Cortex of kidney (tissue), 1 donor: ENCODE measurements at places on chromosomes 2 and 18.

GRCh38 chr2:105231232-105231619 lies 10.3 kb upstream of the GPR45 start:
- no peak for DNase-seq

DNA sequence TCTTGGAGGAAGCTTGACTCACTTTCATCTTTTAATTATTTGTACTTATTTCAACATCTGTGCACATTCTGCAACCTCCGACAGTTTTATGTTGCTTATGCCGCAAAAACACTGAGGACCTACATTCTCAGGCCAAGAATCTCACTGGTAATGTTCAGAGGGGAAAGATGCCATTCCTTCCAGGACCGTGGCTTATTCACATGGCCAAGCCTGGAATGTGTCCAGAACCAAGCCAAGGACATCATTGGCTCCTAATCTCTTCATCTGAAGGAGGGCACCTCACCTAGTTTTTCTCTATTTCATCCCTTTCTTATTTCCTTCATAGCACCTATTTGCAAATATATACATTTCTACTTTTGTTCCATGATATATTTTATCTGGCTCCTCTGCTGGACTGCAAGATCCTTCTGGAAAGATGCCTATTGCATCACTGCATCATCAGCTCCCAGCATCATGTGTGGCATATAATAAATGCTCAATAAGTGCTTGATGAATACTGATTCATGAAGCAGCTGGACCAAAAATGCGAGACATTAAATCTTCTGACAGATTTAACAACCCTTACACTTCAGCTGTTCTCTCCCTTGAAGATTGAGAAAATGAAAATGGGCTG lies 377.1 kb downstream of the TNS1 start:
- DNase-seq, result no peak

DNA sequence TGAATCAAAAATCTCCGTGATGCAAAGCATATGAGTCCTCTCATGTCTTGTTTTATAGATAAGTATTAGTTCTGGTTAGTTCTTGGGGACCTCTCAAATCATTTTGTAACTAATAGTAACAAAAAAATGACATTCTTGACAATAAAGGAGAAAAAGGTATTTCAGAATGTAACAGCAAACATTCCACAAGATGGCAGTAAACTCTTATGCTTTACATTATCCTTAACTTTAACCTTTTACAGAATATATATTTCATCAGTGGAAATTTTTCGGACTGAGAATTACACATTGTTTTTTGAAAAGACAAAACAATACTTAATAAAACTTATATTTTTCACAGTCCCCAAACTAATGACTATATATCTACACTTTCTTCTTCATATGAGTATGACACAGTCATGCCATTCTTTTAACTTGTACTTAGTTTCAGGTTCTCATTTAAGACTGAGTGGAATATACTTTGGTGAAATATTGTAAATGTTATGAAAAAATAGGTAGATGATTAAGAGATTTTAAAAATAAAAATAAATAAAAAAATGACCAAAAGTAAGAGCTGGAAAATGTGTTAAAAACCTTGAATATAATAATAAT lies 142.9 kb upstream of the NXPH2 start:
- no peak for DNase-seq

DNA sequence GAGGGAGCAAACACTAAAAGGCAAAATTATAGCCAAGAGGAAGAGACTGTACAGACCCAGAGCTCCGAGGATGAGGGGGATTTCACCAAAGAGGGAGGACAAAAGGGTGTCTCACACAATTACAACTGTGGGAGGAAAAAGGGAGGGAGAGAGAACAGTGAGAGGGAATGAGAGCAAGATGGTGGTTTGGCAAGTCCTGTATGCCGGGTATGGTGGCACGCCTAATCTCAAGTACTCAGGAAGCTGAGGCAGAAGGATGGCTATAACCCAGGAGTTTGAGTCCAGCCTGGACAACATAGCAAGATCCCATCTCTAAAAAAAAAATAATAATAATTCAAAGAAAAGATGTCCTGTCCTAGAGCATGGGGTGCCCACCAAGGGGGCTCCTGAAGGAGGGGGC lies 34.3 kb downstream of the NPC1 start:
- DNase-seq, result no peak

- DNase-seq, result no peak
These were observed 40.5 kb upstream of the SMAD7 start for GRCh38 chr18:48991319-48991660.

- no peak for DNase-seq
These were observed 686.0 kb upstream of the DDX18 start for GRCh38 chr2:117128461-117128860.

DNA sequence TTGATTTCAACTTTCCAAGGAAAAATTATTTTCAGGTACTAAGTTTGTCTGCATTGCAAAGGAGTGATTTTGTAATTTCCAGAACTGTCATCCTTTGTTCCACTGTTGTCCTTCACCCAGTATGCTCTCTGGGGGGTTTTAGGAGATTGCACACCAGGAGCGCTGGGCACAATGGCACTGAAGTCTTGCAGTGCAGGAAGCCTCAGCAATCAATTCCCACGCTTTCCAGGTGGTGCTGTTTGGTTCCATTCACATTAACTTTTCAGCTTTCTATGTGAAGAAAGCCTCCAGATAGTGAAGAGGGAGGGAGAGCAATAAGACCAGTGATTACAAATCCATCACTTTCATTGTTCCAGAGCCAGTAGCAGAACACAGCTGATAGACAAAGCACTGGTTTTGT lies 344.0 kb upstream of the VWC2L start:
- no peak for DNase-seq

GRCh38 chr2:234412726-234413125 lies 84.2 kb downstream of the ARL4C start:
- no peak for DNase-seq

DNA sequence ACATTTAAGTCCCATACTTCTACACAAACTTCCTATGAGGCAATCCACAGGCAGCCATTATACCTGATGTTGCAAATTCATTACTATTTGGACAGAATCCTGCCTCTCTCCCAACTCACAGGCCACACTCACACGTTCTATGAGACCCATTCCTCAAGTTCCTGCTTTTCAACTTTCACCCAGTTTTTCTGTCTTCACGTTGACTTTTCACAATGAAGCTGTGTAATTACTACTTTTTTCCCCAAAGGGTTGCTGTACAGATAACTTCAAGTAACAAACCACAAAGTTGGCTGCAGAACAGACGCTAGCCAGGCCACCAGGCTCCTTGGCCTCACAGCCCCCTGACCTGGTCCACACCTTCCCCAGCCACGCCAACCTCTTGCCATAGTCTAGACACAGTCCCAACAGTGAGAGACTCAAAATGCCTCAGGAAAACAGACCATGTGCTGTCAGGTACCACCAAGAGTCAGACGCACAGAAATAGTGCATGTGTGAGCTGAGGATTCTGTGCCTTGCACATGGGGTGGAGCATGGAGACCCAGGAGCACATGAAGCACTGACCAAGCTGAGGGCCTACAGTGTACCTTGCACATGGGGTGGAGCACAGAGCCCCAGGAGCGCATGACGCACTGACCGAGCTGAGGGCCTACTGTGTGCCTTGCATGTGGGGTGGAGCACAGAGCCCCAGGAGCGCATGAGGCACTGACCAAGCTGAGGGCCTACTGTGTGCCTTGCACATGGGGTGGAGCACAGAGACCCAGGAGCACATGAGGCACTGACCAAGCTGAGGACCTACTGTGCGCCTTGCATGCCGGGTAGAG lies 61.0 kb downstream of the EIPR1 start:
- DNase-seq, result no peak

- no peak for DNase-seq
These were observed 14.3 kb upstream of the STAM2 start for GRCh38 chr2:152189622-152190495.

DNA sequence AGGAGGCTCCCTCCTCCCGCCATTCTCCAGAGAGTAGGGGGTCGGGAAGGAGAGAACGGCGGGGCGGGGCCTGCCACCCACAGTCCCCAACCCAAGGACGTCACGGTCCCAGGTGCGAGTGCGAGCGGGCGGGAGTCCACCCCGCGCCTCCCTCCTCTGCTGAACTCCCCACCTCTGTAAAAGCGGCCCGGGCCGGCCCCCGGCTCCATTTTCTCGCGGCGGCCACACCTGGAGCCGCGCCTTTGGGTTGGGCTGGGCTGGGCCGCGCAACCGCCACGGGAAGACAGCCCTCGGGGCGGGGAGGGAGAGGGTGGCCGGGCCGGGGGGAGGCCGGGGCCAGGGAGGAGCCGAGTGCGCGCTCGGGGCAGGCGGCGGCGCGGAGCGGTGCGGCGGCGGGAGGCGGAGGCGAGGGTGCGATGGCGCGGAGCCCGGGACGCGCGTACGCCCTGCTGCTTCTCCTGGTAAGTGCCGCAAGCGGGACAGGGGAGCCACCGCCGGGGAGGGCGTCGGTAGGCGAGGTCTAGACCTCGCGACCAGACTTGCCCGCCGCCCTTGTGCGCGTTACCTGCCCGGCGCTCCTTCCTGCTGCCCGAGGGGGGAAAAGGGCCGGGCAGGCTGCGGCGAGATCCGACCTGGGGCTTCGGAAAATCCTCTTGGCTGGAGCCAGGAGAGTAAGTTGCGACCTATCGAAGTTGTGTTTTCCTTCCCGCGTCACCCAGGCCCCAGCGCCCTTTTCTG lies at the start of gene DSG2:
DSG2 (plus strand) TSS at position 342 of the 738 bp plus-strand sequence; CDS start at position 417, 75 bp downstream.
- no peak for DNase-seq

GRCh38 chr2:43326101-43326825 lies 99.9 kb upstream of the ZFP36L2 start:
- no peak for DNase-seq
